Left forelimb (tissue), 1 donor: ENCODE measurements at places on chromosomes 12 and 14.

DNA sequence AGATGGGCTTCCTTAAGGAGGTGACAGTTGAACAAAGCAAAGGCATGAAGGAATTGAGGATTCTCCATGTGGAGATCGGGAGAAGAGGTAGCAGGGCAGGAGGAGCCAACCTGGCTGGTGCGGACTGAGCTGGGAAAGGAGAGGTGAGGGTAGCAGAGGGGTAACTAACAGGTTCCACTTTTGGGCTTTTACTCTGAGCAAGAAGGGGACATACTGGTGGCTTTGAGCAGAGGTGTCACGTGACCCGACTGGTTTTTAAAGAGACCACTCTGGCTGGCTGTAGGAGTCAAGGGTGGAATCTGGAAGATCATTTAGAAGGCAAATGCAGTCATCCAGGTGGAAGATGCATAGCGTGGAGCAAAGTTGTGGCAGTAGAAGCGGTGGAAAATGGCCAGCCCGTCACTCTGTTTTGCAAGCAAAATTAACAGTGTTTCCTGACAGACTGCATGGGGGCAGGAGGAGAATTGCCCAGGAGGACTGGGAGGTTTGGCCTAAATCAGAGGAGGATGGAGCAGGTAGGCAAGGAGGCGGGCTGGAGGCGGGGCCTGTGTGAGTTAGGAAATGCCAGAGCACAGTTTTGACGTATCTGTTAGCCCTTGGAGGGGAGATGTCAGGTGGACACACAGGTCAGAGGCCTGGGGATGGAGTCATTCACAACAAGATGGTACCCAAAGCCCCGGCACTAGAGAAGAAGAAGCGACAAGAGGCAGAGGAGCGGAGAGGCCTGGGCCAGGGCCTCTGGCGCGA, 156.3 kb upstream of the FKBP4 start:
- no peak for DNase-seq

- DNase-seq, result no peak
These were observed 96.5 kb upstream of the NCOR2 start for GRCh38 chr12:124663771-124664366.

GRCh38 chr14:26709019-26709418, 111.2 kb upstream of the NOVA1 start:
- DNase-seq, result no peak

GRCh38 chr12:12723681-12724420, 6.7 kb downstream of the CDKN1B start:
- peak; percentile 77 for DNase-seq

DNA sequence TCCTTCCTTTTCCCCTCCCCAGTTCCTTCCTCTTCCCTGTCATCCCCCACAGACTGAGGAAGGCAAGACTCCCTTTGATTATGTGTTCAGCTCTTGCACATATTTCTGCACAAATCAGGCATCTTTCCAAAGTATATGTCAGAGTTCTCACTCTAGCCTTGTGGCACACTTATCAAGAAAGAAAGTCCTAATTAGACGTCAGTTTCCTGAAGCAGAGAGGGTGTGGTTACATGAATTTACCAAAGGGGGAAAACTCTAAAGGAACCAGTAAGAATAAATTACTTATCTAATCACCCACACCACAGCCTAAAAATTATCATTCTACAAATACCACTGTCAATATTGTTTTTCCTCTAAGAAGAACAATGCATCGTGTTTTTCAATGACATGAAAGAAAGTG, 120.7 kb upstream of the GRIP1 start:
- DNase-seq, result no peak

DNA sequence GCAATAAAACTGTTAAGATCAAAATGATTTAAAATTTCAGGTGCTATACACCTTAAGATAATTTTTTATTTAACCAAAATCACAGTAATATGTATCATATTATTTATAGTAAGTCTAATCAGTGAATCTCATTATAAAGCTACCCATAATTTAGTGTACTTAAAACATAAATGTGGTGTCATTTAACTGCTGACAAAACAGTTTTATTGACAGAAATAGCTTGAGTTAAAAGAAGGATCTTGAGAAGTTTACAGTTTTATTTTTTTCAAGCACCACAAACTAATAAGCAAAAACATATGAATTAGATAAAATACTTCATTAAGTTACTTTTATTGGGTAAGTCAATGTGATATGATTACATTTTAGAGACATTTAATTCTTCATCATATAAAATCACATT, 400.4 kb downstream of the PRKD1 start:
- DNase-seq, result no peak

GRCh38 chr14:88005050-88005481, at the start of gene GPR65:
TSS of gene GPR65 (plus strand) at chr14:88005135. CDS start at chr14:88010848, 5,713 bp downstream.
- no peak for DNase-seq
